ENCODE measurements at places on chromosomes 11 and 22.

DNA sequence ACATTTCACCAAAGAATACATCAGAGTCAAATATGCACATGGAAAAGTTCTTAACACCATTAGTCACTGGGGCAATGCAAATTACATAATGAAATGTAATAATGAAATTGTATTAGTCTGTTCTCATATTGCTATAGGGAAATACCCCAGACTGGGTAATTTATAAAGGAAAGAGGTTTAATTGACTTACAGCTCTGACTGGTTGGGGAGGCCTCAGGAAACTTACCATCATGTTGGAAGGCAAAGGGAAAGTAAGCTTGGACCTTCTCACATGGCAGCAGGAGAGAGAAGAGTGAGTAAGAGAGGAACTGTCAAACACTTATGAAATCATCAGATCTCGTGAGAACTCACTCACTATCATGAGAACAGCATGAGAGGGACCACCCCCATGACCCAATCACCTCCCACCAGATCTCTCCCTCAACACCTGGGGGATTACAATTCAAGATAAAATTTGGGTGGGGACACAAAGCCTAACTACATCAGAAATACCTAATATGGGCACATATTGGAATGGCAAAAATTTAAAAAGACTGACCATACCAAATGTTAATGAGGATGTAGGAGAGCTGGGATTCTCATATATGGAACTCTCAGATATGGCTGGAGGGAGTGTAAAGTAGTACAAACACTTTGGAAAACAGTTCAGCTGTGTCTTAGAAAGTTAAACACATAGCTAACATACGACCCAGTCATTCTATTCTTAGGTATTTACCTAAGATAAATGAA, 65.1 kb upstream of the CD44 start:
- no peak for DNase-seq

GRCh38 chr22:49597428-49598039, 230.1 kb downstream of the BRD1 start:
- DNase-seq: no peak

DNA sequence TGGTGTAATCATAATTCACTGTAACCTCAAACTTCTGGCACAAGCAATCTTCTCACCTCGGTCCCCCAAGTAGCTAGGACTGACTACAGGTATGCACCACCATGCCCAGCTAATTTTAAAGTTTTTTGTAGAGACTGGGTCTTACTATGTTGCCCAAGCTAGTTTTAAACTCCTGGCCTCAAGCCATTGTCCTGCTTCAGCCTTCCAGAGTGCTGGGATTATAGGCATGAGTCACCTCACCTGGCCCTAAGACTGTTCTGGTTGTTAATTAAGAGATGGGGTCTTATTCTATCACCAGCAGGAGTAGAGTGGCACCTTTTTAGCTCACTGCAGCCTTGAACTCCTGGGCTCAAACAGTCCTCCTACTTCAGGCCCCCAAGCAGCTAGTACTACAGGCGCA, 52.0 kb upstream of the DEPDC7 start:
- no peak for DNase-seq

- no peak for DNase-seq
These were observed 863.6 kb downstream of the FAM181B start for GRCh38 chr11:81870066-81870412.

DNA sequence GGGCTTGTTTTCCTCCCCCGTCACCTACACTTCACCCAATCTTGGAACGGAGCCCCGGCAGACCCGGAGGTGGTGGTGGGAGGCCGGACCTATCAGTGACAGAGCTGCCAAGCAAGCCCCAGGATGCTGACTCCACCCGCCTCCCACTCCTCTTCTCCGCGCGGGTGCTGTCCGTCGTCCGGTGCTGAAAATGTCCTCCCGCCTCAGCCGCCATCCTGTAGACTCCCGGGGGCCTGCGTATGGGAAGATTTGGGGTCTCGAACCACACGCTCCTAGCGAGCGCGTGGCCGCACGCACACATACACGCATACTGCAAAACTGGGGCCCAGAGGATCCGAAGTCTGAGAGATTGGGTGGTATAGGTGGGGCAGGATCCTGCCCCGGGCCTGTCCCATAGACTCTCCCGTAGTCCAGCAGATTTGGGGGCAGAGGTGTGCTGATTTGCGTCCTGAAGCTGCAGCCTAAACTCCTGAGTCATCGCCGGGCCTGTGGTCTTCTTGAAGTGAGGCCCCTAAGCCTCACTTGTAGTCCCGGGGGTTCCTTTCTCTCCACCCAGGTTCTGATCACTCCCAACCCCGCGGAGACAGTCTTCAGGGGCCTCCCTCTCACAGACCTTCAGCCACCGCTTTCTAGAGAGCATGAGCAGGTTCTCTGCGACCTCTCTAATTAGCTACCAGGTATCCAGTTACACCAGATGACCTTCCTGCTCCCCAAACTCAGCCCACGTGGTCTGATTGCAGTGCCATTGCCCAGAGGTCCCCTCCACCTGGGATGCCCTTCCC, 796 bp upstream of the YIF1A start:
- DNase-seq: no peak
